ENCODE measurements at places on chromosomes 6 and 20.

GRCh38 chr20:21523281-21523868 is 9.5 kb upstream of the NKX2-2 start:
- no peak for DNase-seq

- DNase-seq, result no peak
Measured at GRCh38 chr20:15220009-15220656, 882.7 kb upstream of the FLRT3 start.

GRCh38 chr20:24647713-24648112 is 178.3 kb downstream of the SYNDIG1 start:
- no peak for DNase-seq

DNA sequence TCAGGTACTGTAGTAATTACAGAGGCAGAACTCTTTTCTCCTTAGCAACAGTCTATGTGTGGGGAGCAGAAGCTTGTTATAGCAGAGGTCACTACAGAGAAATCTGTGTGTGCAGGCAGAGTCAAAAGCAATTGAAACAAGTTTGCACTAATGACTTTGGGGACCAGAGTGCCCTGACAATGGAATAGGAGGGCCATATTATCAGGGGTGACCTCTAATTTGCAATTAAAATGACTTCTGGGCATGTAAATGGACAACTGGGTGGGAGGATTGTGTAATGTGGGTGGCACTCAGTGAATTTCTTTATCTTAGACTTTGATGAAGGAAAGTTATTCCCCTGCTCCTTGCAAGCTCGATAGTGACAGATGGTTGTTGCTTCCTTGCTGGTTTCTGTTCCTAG is 127.2 kb downstream of the PLCB4 start:
- DNase-seq, result no peak

- no peak for DNase-seq
Measured at GRCh38 chr20:41425180-41425884, 58.7 kb upstream of the EMILIN3 start.

GRCh38 chr20:52991830-52992229 is 19.7 kb downstream of the TSHZ2 start:
- peak; percentile 24 for DNase-seq

GRCh38 chr20:7371518-7372163 is 568.6 kb downstream of the HAO1 start:
- DNase-seq, result no peak

- no peak for DNase-seq
Measured at GRCh38 chr6:29490055-29490454, 2.3 kb upstream of the MAS1L start.

DNA sequence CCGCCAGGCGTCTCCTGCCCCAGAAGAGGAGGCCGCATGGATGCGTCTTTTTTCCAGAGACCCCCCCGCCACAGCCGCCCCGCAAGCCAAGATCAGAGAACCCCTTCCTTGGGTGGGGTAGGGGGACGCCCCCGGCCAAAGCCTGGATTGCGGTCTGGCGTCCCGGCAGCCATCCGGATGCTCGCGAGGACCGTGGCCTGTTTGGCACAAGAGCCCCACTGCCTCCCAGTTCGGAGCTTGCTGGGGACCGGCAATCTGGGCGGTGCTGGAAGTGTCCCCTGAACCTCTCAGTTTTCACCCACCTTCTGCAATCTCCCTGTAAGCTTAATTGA is 924 bp downstream of the FAM162B start:
- no peak for DNase-seq

GRCh38 chr6:153069897-153070296 is 61.2 kb downstream of the RGS17 start:
- DNase-seq, result no peak

DNA sequence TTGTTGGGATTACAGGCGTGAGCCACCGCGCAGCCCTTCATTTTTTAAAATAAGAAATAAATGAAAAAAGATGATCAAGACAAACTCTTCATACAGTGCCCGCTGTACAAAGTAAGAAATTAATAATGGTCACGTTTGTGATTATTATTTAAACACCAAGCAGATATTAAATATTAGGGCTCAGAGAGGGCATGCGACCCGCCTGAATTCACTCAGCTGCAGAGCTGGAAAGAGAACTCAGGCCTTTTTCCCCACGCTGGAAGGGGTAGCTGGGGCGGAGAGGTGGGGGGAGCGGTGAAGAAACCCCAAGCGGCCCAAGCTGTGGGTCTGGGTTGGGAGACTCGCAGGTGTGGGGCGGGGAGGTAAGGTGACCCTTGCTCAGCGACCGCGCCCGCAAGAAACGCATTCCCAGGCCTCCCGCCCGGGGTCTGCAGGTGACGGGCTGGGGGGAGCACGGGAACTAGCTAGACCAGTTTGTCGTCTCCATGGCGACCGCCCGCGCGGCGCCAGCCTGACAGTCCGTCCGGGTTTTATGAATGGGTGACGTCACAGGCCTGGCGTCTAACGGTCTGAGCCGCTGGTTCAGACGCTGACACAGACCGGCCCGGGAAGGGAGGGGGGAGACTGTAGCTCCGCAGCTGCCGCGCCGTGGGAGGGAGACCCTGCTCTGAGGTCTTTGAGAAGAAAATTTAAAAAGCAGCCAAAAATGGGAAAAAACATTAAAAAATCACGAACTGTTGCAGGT is 1.1 kb upstream of the ID1 start:
- peak; percentile 94 for DNase-seq

- DNase-seq, result no peak
Measured at GRCh38 chr20:19512886-19513677, 245.0 kb upstream of the RIN2 start.

- peak; percentile 11 for DNase-seq
Measured at GRCh38 chr6:9398767-9399373, 963.5 kb upstream of the SLC35B3 start.

- no peak for DNase-seq
Measured at GRCh38 chr6:16781348-16782169, 20.3 kb upstream of the ATXN1 start.

- peak; percentile 80 for DNase-seq
Measured at GRCh38 chr20:37534401-37535157, 6.9 kb upstream of the BLCAP start.

DNA sequence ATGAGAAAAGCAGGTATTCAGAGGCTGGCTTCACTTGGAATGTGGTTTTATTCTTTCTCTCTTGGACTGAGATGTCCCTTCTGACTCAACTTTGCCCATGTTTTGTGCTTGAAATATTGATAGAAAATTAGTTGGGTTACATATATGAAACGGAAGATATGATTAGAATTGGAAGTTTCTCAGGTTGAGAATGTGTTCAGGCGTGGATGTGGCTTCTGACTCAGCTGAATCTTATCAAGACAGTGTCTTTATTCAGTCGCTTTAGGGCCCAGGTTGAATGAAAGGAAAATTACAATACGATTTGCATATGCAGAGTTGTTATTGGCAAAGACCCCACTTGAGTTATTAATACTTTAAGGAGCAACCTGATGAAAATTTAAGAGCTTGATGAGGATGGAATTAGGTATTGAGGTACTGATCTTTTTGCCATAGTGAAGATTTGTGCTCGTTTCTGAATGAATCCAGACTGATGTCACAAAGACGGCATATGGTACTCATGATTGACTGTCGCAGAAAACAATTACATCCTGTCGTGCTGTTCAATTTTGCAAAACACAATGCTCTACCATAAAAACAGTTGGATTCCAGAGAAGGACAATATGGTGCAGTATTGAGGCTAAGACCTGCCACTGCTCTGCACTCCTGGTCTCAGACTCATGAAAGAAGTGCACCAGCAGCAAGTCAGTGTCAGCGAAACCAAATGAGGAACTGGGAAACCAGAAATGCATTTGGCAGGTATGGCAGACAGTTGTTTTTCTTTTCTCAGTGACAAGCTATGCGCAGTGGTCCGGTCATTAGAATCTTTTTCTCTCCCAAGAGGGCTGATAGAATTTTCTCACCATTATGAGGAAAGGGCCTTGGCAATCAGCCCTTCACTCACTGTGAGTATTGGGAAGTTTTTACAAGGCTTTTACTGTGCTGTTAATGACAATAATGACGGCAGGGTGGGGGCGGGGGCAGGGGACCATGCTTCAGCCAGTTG is 158.3 kb downstream of the DOK5 start:
- DNase-seq, result no peak

- no peak for DNase-seq
Measured at GRCh38 chr20:38197619-38198018, 32.5 kb upstream of the TGM2 start.

DNA sequence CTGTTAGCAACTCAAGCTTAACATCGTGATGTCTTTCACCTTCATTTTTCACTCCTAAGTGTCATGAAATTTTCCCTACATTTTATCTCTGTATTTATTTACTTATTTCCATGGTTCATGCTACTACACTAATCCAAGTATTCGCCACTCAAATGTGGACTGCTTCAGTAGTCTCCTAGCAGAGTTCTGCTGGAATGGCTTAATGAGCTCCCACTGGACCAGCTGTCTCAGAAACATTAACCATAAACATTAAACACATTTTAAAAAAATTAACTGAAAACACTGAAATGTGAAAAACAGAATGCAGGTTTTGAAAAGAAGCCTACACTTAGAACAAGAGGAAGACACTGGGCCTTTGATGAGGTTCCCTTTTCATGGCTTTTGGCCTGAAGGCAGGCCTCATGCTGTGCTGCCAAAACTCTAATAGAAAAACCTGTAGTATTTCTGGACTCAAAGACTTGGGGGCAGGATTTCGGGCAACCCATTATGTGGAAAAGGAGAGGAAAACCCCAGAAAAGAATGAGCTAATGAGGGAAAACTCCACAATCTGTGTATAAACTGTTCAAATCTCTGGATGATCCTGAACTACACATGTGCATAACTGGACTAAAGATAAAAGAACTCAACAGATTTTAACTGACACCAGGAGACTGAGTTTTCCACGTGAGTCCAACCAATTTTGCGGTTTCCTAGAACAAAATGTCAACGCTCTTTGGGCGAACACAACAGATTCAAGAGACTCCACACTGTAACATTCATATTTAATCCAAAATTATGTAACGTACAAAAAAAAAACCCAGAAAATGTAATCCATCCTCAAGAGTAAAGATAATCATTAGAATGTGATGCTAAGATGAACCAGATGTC is 33.0 kb downstream of the SAMD3 start:
- DNase-seq, result peak; percentile 75

DNA sequence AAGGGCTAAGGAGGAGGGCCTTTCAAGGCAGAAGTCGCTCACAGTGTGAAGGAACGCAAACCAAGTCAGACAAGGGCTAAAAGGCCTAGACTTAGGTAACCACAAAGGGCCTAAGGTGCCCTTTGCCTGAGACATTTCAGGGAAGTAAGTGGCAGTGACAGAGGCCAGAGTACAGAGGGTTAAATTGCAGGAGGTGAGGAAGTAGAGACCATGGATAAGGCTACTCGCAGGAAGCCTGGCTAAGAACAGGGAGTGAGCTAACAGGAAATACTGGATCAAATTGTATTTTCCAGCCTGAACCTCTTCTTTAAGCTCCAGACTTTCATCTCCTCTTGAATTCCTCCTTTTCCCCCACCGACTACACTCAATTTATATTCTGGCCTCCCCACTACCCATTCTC is 16.6 kb downstream of the ZHX3 start:
- no peak for DNase-seq

GRCh38 chr6:86016567-86016966 is 373.9 kb upstream of the SYNCRIP start:
- no peak for DNase-seq

- DNase-seq, result no peak
Measured at GRCh38 chr20:57459278-57459677, 65.7 kb downstream of the CTCFL start.

DNA sequence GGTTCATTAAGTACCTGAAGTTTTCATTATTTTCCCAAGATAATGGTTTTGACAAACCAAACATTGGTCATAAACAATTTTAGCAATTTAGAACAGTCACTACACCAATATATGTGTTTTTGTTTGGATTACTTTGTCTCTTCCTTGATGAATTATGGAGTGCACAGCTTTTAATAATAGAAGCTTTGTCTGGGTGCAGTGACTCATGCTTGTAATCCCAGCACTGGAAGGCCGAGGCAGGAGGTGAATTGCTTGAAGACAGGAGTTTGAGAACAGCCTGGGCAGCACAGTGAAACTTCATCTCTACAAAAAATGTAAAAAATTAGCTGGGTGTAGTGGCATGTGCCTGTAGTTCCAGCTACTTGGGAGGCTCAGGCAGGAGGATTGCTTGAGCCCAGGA is 89.4 kb upstream of the ANKEF1 start:
- DNase-seq, result no peak

DNA sequence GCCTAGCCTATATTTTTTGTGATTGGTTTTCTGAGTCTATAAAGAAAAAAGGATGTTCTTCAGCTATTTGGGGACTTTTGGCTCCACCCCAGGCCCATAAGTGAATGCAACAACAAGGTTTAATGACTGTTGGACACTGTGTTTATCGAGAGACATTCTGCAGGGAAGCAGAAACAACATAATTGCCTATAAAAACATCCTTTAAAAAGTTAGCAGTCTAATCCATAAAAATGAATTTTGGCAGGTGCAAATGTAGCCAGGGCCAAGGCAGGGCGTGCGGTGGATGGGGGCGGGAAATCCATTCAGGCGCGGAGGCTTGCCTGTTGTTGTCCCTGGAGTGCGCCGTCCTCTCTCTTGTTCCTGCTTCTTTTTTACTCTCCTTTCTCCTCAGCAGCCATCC is 99.3 kb downstream of the PAX1 start:
- DNase-seq, result peak; percentile 25

Data from muscle of back (tissue), 13 donors.